Right cardiac atrium (tissue), 5 donors: ENCODE measurements at places on chromosomes 11 and 22. TPM values are rescaled to one million over a fixed set of nuclear protein-coding genes. Genes with fewer than 3 reads are reported as not detected.

GRCh38 chr11:103266167-103266831 is 157.1 kb downstream of the DYNC2H1 start:
- no peak for DNase-seq

MRGPRX3 gene
- not detected for total RNA-seq

NARS2 gene
- 10.2 TPM for total RNA-seq

DNA sequence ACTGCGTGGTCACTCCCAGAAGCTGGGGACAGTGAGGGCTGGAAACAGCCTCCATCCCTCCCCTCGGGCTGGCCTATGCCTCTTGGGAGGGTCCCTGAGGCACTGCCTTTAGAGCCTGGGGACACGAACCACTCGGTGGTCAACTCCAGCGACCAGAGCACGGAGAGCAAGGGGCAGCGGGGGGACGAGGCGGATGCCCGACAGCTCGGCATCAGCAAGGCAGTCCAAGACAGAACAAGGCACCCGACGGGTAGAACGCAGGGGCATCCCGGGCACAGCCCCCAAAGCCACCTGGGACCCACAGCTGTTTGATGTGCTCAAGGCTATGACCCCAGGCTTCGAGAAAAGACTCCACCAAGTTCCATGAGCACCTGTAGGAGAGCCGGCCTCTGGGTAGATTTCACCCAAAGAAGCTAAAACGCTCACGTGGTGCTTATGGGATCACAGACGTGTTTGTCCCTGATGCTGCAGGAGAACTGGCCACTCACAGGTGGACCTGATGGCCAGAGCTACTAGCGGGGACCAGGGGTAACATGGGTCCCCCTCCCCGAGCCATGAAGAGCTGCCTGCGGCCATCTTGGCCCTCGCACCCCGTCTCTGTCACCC is 510 bp upstream of the LSP1 start:
- peak; percentile 49 for DNase-seq

DNA sequence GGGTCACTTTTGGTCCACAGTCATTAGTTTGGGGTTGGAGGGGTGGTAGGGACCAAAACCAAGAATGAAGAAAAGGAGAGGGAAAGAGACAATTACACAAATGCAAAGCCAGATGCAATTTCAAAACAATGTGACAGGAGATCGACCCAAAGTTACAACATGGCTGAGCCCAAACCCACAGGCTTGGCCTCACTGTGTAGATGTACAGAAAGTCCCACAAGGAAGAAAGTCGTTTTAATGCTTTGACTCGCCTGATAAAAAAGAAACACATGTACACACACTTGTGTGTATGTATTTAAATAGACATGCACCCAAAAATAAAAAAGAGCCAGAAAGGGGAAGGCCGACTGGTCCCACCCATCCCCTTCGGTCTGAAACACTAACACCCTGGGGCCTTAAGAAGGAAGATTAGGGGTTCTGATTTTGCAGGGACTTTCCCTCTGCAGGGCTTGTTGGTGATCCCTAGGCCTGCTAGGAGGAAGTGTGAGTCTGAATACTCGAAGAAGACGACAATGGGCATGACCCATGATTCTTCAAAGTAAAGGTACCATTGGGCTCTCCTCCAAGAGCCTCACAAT is 104.1 kb downstream of the ETS1 start:
- DNase-seq, result no peak

DNA sequence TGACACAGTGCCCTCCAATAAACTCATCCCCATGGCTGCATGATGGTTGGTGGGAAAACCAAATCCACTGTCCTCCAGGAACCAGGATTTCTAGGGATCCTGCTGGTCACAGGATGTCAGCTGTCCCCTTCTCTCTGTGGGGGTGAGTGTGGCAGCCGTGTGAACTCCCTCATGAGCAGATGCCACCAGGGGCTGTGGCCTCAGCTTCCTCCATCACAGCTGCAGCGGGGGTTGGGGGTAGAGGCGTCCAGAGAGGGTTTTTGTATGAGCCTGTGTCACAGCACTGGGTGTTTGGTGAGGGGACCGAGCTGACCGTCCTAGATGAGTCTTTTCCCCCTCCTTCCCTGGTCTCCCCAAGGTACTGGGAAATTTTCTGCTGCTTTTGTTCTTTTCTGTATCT is 26.4 kb downstream of the IGLL5 start:
- DNase-seq, result peak; percentile 25

PANX3 gene
- not detected for total RNA-seq

KRTAP5-10 gene
- total RNA-seq, result not detected

JRKL gene
- 6.8 TPM for total RNA-seq

- no peak for DNase-seq
Measured at GRCh38 chr11:7688238-7688826, 15.0 kb upstream of the CYB5R2 start.

- DNase-seq, result no peak
Measured at GRCh38 chr11:7538466-7539454, 25.0 kb downstream of the PPFIBP2 start.

CBLIF gene
- total RNA-seq, result not detected

C11orf21 gene
- total RNA-seq, result 12.7 TPM

SEPTIN3 gene
- total RNA-seq, result 0.09 TPM

SOX6 gene
- 18.0 TPM for total RNA-seq

DNA sequence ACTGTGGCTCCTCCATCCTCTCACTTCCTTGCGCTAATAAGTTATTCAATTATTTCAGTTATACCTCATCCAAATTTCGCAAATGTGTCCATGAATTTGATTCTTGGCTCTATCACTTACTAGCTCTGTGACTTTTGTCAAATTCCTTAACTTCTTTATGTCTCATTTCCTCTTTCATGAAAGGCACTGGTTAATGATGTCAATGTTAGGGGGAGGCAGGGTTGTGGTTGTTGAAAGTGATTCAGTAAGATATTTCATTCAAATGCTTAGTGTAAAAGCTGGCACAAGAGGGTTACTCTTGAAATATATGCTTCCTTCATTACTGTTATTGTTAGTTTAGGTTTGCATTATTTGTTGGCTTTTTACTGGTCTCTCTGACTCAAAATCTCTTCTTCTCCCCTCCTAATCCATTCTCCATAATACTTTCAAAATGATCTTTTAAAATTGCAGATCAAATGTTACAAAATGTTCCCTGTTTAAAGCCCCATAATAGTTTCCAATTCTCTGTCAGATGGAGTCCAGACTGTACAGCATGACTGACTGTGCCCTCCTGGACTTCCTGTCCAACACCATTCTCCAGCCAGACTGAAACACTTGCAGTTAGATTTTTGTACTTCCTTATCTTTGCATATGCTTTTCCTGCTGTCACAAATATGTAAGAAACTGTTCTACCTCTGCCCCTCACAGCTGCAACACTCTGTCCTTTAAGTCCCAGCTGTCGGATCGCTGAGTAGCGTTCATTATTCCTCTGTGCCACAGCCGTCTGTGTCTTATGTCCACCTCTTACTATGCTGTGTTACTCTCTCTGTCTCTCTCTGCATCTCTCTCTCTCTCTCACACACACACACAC is 510.6 kb upstream of the RAG2 start:
- DNase-seq, result no peak

DNA sequence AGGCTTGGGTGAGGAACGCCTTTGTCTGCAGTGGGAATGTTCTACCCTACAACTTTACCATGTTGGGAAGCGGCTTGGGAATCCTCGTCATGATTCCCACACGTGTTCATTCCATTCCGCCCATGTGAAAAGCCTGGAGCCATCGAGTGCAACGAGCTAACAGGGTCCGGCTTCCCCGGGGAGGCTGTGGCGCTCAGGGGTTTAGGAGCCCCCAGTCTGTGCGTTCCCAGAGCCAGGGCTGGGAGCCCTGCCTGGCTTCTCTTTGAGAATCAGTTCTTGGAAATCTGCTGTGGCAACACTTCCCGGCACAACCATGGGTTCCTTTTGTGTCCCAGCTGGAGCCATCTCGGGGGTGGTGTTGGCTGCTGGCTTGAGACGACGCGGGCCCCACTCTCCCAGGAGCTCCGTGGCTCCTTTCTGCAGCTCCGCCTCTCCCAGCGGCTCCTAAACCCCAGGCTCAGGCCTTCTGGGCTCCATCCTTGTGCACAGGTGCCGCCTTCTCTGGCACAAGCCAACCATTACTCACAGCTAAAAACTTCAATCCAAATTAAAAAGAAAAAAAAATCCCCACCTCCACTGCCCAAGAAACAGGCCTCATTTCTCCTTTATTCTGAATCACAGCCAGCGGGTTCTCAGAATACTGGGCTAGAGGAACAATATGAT is 18.7 kb upstream of the PPFIA1 start:
- no peak for DNase-seq

DNA sequence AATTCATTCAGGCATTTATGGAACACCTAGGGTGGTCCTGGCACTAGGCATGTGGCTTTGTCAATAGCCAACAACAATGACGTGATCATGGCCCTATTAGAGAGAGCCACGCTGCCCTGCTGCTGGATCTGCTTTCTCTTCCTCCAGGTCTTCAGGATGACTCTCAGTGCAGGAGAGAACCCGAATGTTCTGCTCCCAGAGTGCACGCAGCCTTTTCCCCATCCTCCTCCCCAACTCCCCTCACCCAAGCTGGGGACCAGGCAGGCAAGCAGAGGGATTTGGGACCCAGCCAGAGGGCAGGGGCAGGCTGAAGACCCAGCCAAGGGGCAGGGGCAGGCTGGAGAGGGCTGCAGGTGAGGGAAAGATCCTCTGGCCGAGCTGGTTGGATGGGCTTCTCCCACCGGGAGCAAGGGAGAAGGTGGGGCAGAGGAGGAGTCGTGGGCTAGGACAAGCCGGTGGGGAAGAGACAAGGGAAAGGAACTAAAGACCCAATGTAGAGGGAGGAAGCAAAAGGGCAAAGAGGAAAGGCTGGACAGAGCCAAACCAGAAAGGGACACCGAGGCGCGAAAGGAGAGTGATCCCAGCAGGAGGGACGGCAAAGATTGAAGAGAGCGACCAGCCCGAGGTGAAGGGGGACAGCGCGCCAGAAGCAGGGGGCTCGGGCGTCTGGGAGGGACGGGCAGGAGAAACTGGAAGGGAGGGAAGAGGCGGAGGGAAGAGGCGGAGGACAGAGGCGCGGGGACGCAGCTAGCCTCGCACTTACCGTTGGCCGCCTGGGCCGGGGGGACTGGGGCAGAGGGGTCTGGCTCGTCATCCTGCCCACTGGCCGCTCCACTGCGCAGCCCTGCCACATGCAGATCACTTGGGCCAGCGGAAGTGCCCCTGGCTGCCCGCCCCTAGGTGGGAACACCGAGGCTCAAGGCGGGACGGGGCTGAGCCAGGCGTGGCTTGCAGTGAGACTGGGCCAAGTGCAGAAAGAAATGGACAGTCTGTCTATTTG is at the start of gene KCTD14:
KCTD14 (minus strand) TSS at position 880 of the 1,000 bp plus-strand sequence; CDS start at position 853, 27 bp downstream.
- peak; percentile 75 for DNase-seq

JAML gene
- total RNA-seq, result 8.0 TPM

CARD10 gene
- 8.5 TPM for total RNA-seq

GRCh38 chr11:118661425-118662301 is 17.8 kb downstream of the TREH start:
- DNase-seq, result peak; percentile 61

GRCh38 chr11:86476109-86476861 is 101.6 kb downstream of the CCDC81 start:
- no peak for DNase-seq

DNA sequence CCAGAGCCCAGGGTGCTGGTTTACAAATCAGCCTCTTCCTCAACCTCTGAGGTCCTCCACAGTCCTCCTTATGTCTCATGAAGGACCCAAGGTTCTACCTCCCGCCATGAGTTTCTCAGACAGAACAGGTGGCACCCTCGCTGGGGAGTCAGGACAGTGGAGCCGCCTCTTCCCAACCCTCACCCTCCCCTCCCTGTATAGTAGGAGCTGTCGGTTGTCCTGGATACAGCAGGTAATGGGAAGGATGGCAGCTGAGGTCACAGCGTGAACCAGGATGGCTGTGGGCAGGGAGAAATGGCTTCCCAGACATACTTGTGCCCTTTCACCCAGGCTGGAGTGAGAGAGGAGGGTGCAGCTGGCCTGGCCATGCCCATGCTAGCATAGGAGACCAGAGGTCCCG is 134.6 kb downstream of the CHST1 start:
- DNase-seq, result no peak

GRCh38 chr11:64095949-64096348 is 60.2 kb downstream of the FLRT1 start:
- peak; percentile 49 for DNase-seq

DNA sequence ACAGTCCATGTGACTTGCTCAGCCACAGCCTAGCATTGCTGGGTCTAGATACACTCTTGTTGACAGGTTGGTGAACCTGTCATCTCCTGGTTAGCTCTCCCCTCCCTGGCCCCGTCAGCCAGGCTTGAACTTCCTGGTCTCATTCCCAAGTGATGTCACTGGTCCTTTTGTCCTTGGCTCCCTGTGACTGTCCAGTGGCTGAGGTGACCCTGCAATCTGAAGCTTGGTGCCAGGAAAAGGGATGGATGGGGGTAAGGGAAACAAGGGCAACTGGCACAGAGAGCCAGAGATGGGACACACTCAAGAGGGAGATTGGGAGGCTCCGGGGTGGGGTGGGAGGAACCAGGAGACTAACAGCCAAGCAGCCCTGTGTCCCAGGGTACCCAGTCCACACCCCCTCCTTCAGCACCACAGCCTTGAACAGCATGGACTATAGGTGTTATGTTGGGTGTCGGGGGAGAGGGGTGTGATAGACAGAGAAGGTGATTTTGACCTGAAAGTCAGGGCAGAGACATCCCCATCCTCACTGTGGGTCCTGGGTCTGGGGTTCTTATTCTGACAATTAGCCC is 63.8 kb upstream of the THY1 start:
- no peak for DNase-seq

- no peak for DNase-seq
Measured at GRCh38 chr11:117000014-117000737, 98.1 kb downstream of the SIK3 start.

OR51A4 gene
- total RNA-seq, result not detected

- DNase-seq, result peak; percentile 15
Measured at GRCh38 chr22:37167176-37167980, 17.7 kb upstream of the IL2RB start.

- no peak for DNase-seq
Measured at GRCh38 chr11:62024936-62025486, 57.6 kb upstream of the FTH1 start.
